ENCODE measurements at places on chromosomes 5 and 9.

DNA sequence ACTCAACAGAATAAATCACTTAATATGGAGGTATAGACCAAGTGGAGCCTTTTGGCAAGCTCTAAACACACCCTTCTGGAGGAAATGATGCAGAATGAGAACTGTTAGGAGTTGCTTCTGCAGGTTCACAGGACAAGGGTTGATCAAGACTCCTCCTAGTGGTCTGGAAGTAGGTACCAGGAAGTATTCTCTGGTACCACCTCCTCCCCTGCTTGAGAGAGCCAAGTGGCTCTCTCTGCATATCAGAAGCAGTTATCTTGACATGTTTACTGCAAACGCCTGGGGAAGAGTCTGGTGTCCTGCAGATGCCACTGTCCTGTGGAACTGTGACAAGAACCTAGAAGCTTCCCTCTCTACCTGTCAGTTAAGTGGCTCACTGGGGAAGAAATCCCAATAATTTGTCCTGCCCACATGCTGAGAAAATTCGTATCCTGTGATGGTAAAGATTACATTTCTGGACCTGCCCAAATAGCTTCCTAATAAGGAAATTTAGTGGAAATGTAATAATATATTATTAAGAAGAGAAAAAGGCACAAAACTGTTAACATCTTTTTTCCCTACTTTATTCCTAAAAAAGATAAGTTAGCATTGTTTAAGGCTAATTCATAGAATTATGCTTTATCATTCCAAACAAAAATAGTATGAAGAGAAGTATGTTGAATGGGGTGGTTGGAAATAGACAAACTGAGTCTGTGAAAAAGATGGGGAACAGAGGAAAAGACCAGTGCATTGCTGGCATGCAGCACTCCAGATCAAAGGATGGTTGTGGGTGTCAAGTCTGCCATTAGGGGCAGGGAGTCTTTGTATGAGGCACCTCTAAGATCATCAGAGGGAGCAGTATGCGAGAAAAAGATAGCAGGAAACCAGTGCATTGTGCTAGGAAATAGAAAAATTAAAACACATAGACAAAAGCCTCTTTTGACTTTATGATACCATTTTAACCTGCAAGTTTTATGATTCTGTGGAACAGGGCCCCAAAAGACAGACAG lies 118.8 kb downstream of the CDC42SE2 start:
- peak; percentile 71 for DNase-seq

DNA sequence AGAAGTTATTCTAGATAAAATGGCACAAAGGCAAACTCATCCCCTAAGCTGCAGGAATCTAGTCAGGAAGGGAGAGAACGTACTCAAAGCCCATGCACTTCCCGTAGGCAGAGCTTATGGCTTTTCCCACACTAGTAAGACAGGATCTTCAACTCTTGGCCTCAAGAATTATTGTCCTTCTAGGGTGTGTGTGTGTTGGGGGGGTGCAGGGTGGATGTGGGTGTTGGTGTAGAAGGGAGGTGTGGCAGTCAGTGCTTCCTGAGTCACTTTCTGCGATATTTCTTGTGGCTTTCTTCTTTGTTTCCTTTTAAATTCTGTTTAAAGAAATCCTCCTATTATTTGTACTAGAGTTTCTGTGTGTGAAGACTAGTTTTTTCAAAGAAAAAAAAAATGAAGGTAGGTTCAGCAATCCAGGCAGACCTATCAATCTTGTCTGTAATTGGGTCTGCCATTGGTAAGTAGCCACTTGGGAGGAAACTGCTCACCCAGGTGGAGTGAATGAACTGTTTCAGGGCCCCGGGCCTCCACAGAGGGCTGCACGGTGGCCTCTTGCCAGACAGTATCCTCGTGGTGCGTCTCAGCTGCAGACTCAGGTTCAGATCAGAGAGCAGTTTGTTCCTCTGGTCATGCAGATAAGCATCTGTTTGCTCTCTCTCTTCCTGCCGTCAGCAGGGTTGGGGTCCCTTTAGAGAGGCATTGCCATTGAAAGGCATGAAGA lies 131.9 kb downstream of the NPR3 start:
- DNase-seq = no peak

DNA sequence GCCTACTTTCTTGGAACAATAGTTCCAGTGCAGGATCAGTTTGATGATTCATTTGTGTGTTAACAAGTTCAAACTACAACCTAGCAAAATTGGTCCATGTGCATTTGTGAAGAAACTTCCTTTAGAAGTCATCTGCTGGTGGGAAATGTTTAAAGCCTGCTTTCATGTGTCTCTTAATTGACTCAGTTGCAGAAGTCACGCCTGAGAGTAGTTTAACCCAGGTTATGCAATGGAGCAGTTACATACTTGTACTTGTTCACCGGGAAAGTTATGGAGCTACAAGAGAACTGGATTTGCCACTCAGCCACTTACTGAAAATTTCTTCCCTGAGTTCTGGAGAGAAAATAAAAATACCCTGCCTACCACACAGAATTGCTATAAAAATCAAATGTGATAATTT lies 1397.8 kb downstream of the PTPRD start:
- no peak for DNase-seq

DNA sequence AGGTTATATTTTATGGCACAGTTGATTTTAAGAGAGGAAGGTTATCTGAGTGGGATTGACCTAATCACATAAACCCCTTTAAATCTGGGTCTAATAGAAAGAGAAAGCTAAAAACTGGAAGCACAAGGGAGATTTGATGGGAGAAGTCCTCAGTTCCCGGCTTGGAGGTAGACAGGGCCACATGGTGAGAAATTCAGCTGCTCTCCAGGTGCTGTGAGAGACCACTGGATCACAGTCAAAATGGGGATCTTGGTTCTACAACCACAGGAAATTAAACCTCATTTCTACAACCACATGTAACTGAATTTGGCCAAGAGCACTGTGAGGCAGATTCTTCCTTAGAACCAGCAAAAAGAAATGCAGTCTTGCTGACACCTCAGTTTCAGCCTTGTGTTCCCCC lies 2352.7 kb downstream of the MAT2B start:
- DNase-seq = no peak

DNA sequence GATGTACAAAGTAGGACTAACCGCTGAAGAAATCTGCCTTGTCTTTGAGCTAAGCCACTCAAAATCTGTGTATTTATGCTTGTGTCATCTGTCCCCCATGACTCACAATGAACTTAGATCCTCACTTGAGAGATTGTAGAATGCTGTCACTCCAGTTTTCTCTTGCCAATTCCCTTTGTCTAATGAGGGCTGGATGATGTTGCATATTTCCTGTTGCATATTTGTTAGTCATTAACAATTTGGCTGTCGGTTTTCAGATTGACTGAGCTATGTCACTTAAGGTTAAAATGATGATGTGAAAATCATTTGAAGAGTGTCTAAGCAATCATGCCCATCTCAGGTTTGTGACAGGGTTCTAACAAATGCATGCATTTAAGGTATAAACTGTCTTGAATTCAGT lies 481.7 kb downstream of the CDH10 start:
- DNase-seq = no peak

DNA sequence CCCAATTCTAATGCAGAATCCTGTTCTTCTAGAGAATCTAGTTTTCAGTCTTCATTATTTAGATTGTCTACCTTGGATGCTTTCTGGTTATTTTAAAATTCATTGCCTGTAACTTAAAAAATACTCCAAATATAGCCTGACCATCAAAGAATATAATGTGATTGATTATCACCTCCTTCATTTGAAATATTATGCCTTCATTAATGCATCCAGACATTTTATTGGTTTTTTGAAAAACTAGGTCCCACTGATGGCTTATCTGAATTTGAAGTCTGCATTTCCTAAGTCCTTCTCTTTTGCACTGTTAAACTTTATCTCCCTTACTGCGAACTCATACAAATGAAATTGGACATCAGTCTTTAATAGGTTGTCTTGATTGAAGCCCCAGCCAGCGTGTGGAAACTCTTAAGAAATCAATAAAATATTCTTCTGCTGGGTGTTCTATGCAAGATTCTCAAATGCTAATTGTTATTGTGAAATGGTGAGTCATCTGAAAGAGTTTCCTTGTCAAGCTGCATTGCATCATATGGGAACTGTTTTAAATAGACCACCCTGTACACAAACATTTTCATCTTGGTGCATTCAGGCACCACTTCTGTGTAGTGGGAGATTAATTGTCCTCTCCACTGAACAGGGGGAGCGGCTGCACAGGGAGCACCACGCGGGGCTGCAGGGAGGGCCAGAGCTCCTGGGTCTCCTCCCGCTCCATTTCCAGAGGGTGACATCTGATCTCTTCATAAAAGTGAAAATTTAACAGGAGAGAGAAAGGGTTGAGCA lies 92.3 kb upstream of the FANCC start:
- no peak for DNase-seq

DNA sequence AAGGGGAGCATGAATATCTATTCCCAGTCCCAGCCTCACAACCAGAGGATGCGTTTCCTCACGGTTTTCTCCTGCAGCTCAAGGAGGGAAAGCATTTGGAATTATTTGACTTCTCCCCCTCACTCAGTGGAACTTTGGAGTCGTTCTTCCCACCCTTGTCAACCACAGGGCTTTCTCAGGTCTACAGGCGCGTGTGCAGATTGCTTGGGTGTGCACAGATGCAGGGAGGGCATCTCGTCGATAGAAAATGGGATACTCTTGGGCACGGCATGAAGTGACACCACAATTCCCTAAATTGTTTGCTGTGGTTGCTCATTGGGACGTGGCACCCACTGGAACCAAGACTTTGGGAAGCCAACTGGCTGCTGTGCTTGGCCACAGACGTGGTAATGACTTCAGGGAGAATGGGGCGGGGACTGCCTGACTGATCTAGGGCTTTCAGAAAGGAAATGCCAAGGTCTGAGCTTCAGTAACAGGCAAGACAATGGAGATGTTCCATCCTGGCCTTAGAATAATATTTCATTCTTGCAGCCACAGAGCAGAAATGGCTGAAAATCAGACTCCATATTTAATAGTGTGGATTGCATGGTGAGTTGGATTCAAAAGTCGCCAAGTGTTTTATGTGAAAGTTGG lies 12.2 kb upstream of the OBP2B start:
- DNase-seq = no peak

DNA sequence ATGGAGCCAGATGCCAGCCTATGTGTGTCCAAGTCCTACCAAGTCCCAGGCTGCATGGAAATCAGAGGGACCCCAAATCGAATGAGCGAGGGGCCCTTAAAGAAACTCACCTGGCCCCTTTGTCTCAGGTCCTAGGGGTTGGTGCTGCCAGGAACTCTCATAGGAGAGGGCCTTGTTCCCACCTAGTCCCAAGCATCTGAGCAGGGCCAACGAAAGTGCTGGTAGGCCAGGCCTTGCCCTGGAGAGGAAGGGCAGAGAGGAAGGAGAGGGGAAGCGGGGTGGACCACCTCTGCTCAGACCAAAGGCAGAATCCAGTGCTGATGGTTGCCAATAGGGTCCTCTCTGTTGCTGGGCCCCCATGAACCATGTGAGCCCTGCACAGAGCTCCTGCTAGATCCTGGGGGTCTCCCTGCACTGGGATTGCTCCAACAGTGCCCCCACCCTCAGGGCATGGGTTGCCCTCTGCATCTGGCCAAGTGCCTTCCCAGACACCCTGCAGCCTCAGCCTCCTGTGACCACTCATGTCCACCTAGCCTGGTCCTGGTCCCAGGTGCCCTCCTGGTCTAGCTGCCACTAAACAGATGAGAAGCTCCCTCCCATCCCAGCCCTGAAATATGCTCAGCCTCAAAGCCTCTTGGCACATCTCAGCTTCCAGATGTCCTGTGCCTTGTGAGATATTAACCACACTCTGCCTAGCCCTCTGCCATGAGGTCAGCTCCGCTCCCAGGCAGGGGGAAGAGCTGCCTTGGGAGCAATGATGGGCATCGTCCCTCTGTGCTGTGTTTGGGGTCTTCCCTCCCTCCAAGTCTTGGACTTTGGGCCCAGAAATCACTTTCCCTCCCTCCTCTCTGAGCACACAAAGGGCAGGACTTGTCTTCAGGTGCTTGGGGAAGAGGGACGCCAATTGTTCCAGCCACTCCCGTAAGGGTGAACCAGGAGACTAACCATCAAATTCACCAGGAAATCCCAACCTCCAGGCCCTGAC lies 109.6 kb downstream of the ADAMTS2 start:
- DNase-seq = no peak

GRCh38 chr5:63931836-63932235 lies 30.4 kb downstream of the HTR1A start:
- DNase-seq = no peak

DNA sequence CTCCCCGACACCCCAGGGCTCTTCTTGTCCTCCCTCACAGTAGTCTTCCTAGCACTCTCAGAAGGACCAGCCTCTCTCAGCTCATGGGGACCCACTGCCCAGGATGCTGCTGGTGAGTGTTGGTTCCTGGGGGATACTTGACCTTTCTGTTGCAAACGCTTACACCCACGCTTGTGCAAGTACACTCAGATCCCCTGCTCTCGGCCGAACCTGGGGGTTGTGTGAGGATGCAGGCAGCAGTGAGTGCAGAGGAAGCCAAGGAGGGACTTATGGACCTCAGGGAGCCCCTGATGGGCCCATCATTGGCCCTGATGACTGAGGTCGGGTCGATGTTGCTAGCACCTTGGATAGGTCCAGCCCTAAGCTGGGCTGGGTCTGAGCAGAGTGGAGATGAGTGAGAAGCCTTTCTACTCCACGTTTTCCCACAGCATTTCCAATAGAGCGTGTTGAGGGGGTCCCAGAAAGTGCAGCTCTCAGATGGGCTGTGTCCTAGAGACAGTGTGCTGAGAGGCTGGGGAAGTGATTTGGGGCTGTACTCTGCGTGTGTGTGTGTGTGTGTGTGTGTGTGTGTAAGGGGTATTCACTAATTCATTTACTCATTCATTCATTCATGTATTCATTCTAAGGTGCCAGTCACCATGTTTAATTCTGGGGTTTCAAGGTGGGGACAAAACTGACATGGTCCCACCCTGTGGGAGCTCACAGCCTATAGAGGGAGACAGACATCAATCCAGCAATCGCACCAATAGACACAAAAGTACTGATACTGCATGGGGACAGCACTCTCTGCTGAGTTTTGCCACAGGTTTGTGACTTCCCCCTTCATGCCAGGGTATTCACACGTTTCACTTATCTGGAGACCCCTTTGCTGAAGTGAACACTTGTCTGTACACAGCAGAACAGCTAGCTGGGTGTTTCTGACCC lies 25.2 kb upstream of the PITX1 start:
- DNase-seq = no peak

DNA sequence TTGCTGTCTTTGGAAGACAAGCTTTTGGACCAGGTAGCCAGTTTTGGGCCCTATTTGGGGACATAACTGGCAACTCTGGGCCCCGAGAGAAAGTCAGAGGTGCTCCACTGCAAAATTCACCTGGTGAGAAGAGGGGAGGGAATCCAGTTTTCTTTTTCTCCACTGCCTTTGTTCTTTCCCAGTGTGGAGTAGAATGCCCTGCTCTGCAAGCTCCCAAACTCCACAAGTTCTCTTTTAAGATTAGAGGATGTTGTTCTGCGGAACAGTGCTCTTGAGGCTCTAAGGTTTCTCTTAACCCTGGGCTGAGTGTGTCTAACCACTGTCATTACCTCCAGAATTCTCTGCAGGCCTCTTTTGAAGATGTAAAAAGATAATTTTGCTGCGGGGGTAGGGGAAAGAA lies 25.3 kb downstream of the MACIR start:
- no peak for DNase-seq

- no peak for DNase-seq
These were observed 306.9 kb upstream of the SMARCA2 start for GRCh38 chr9:1708219-1708618.

GRCh38 chr5:37886242-37886905 lies 46.5 kb upstream of the GDNF start:
- DNase-seq = no peak

Measured in GM12878 (cell line).